ENCODE measurements at places on chromosomes 16 and 17. TPM values are rescaled to one million over a fixed set of nuclear protein-coding genes. Genes with fewer than 3 reads are reported as not detected.

Gene PLA2G10
- total RNA-seq = 0.39 TPM

Gene TBC1D10B
- 40.5 TPM for total RNA-seq

Gene KDM6B
- total RNA-seq = 13.2 TPM

Gene OR4D1
- total RNA-seq = 0.17 TPM

Gene TP53TG3D
- not detected for total RNA-seq

DNA sequence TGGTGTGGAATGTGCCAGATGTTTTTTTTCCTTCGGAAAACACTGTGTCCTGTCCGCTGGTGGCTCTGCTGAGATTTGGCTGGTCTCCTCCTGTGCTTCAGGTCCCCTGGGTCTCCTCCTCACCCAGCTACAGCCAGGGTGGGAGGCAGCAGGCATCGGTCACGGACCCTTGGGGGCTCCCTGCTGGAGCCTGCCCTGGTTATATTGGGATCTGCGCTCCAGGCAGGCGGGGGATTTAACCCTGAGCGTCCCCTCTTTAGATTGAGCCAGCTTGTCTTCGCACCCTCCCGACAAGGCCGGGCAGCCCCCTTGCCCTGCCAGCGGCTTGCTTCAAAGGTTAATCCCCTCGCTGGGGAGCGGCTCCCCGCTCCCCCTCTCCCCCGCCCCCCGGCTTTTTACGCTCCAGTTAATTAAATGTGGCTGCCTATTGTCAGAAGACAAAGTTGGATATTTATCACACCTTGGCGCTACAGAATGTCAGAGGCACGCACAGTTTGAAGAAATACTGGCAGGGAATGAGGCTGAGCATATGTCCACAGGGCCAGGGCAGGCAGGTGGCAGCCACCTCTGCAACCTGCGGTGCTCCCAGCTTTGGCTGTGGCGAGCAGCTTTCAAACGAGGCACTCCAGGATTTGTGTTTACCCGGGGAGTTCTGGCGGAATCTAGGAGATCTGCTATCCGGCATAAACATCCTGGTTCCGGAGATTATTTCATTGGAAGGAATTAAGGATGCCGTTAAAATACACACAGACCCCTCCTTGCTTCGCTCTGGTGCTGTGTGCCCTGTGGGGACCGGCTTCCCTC lies 38.2 kb upstream of the GSE1 start:
- peaks cover 87% of the 10 kb centered on the region for H3K4me1 ChIP-seq
- H3K27ac ChIP-seq = 0 out of 2 replicates have a peak overlapping the region, but pooled peaks have one; percentile 53
- DNase-seq = no peak

DNA sequence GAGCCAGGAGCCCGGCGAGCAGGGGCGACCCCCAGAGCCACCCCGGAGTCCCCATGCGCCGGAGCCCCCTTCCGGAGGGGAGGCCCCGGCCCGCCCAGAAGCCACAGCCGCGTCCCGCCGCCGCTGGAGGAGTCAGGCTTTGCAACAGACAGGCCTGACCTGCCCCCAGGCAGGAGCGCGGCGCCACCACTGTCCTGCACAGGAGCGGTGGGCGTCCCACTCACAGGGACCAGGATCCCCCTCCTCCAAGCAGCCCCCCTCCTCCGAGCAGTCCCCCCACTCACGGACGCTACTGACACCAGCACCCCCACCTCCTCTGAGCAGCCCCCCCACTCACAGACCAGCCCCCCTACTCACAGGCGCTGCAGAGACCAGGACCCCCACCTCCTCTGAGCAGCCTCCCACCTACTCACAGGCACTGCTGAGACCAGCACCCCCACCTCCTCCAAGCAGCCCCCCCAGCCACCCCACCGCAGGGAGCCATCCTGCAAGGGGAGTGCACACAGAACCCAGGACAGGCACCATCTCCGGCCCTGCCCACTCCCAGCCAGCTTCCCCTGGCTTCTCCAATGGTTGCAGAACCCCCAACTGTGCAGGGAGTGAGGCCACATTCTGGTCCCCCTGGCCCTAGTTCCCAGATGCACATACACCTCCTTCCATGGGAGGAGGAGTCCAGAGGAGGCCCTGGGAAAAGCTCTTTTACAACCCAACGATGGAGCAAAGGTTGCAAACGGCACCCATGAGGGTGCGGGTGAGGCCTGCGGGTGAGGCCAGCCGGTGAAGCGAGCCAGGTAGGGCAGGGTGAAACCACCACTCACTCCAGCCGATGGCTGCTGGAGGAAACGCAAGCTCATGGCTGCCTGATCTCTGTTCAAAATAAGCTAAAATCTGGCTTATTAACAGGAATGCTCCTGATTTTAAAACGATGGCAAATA lies 69.9 kb downstream of the ABR start:
- H3K27ac ChIP-seq = no peak overlapping the region
- peaks cover 36% of the 10 kb centered on the region for H3K4me1 ChIP-seq
- peaks cover 12% of the 10 kb centered on the region for H3K27me3 ChIP-seq
- H3K4me3 ChIP-seq = peak overlapping the region; percentile 60

DNA sequence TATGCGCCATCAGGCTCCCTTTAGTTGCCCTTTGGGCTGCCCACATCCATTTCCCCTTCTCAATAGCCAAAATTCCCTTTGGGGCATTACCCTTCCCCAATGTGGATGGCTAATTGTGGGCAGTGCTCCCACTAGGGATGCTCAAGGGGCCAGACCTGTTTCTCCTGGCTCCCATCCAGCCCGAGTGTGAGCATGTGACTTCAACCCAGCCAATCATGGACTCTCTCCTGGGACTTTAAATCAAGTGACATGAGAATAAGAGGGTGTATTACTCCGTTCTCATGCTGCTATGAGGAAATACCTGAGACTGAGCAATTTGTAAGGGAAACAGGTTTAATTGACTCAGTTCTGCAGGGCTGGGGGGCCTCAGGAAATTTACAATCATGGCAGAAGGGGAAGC lies 60.9 kb upstream of the WSB1 start:
- H3K27me3 ChIP-seq = peaks cover 6% of the 10 kb centered on the region
- H3K4me3 ChIP-seq = no peak overlapping the region
- no peak overlapping the region for H3K27ac ChIP-seq
- no peak for DNase-seq
